Dermis blood vessel endothelial cell (primary cell): ENCODE measurements at places on chromosomes 13 and 19. TPM values are rescaled to one million over a fixed set of nuclear protein-coding genes. Genes with fewer than 3 reads are reported as not detected.

The RAB8A gene
- total RNA-seq: 66.4 and 73.8 TPM in 2 replicates

The ZNF850 gene
- 2.6 and 4.8 TPM in 2 replicates for total RNA-seq

The PCSK4 gene
- total RNA-seq: 0.68 and 1.1 TPM in 2 replicates

The NDFIP2 gene
- total RNA-seq: 20.1 and 30.3 TPM in 2 replicates

The PLVAP gene
- total RNA-seq: 15.2 and 73.9 TPM in 2 replicates

The GPR42 gene
- not detected in 2 replicates for total RNA-seq

The ZNF607 gene
- total RNA-seq: 4.6 and 4.8 TPM in 2 replicates

The ZNF536 gene
- under 0.01 TPM in 1 of 2 replicates, not detected in the other for total RNA-seq
